ENCODE measurements at places on chromosomes 4 and X. TPM values are rescaled to one million over a fixed set of nuclear protein-coding genes. Genes with fewer than 3 reads are reported as not detected.
A peak's percentile ranks its signal among the peaks of the same experiment; 100 is the strongest.

GRCh38 chr4:4333265-4333706 lies 43.2 kb downstream of the ZBTB49 start:
- peak; percentile 88 for DNase-seq

DNA sequence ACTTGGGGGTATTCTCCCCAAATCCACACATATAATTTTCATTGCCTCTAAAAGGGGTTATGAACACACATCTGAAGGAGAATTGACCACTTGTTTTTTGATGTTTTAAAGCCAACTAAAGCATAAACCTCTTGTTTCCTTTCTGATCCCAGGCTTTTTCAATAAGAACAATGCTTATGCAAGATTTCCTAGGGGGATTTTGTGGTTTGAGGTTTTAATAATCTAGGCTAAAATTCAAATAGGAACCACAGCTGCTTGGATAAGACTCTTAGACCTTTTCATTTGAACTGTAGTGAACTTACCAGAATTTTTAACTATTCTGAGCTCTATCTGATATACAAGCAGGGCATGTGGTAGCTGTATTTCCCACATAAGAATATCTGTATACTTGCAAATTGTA lies 651.1 kb downstream of the ANKRD50 start:
- DNase-seq: peak; percentile 24

DNA sequence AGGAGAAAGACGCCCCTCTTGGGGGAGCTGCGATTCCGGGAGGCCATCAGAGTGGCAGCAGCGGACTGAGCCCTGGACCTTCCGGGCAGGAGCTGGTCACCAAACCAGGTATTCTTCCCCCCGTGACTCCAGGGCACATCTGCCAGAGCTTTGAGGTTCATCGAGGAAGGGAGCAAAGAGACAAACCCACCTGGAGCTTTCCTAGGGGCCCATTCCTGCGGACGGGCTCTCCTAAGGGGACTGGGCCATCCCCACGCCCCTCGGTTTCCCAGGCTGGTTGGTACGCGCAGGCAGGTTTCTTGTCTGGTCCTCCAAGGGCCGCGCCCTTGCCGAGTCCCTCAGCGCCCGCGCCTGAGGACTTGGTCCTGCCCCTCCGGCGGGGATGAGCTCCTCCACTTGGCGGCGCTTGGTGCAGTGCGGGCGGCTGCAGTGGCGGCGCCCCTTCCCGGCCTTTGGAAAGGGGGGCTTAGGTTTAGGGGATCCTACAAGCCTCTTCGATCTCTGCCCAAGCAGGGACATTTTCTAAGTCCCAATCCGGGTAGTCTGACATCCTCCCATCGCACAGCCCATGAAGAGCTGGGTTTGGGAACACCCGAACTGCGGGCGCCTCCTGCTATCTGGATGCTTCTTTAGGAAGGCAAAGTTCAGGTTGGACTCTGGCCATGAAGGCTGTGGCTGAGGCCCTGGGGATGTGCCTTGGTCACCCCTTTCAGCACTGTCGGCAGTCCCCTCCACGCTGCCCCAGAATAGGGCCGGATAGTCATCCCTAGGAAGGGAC lies 538 bp downstream of the STBD1 start:
- DNase-seq: peak; percentile 52

DNA sequence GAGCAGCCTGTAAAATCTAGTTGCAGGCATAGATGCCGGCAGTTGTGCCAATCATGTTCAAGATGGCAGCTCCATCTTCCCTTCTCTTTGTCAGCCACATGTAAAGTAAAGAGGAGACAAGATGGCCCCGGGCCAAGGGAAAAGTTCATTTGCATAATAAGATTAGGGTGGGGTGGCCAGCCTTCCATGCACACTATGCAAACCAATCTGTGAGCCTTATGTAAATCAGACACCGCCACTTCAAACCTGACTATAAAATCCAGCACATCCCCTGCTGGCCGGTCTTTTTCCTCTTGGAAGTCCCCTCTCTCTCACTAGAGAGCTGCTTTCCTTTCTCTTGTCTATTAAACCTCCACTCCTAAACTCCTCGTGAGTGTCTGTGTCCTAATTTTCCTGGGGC lies 78.9 kb upstream of the CBR4 start:
- no peak for DNase-seq

Gene SGMS2
- 20.8 TPM for total RNA-seq

DNA sequence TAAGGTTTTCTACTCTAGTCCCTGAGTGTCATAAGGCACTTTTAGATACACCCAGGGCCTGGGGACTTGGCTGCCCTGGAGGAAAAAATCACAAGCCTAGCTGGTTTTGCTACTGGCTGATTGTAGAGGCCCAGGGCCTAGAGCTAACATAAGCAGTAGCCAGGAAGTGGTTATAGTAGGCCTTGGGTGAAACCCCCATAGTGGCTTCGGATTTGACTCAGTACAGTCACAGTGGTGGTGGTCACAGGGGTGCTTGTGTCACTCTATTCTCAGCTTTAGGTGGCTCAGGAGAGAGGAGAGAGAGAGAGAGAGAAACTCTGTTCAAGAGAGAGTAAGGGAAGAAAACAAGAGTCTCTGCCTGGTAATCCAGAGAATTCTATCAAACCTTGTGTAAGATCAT lies 194.5 kb upstream of the EDA2R start:
- DNase-seq: no peak

Gene GAGE12H
- total RNA-seq: not detected

- no peak for DNase-seq
Observed at GRCh38 chr4:76874176-76874575, 23.8 kb downstream of the SOWAHB start.

Gene PCDH19
- not detected for total RNA-seq

DNA sequence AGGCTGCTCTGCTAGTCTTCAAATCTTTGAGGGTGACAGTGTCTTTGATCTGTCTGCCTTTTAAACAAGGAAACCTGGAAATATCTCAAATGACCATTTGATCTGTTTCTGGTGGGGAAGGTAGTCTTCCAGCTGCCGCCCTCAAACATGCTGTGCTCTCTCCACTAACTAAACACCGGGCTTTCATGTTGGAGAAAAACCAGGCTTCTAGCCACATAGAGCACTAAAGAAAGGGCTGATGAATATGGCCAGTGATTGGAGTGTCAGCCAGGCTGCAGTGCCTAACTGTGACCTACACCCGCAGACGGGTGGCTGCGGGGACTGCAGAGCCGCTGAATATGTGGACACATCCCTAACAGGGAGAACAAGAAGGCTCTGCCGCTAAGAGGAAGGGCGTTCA lies 85.9 kb downstream of the UNC5C start:
- no peak for DNase-seq

GRCh38 chr4:82031376-82031927 lies 342.3 kb downstream of the HNRNPD start:
- DNase-seq: no peak

DNA sequence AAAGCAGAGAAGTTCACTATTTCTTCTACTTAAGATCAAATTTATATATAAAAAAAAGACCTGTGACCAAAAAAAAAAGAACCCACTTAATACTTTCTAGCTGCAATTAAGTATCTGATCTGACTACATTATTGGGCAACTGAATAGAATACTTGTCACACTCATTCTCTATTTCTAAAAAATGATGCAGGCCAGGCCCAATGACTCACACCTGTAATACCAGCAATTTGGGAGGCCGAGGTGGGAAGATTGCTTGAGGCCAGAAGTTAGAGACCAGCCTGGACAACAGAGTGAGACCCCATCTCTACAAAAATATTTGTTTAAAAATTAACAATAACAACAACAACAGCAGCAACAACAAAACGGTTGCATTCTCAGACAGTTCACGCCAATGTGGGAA lies 108.8 kb upstream of the BMP2K start:
- DNase-seq: no peak

- no peak for DNase-seq
Observed at GRCh38 chrX:46961574-46962283, 49.5 kb downstream of the JADE3 start.

DNA sequence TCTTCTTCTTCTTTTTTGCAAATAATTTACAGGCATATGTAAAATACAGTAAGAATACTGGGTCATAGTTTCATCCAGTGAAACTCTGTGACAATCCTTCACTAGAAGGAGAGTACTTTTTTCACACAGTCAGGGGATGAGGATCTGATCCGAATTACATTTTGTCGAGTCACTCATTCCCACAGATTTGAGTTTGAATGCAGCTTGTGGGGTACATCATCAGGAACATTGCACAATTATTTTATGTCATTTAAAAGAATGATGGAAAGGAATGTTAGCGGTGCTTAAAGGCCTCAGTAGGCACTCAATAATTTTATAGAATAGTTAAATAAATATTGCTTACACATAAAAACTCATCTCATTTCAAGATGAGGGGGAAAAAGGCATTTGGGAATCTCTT lies 88.6 kb downstream of the CHRNA9 start:
- DNase-seq: no peak

GRCh38 chrX:81411517-81411916 lies 209.6 kb downstream of the SH3BGRL start:
- no peak for DNase-seq

- DNase-seq: peak; percentile 86
Observed at GRCh38 chrX:101682723-101683122, 23.1 kb upstream of the ARMCX2 start.

Gene ANXA10
- 0.67 TPM for total RNA-seq

DNA sequence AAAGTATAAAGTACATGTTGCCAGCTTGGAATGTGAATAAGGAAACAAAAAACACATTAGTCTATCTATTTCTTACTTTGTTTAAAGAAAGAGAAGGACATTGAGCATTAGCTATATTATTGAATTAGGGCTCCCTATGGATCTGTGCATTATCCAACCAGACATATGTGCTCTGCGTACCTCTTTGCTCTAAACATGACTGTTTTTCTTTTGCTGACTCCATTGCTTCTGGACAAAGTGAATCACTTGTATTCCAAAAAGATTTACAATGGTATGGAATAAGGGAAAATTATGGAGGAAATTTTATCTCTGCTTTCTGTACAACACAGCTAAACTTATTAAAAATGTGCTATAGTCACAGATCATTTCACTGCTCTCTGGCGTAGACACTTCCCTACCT lies 727.8 kb upstream of the LCORL start:
- no peak for DNase-seq

- no peak for DNase-seq
Observed at GRCh38 chr4:8308144-8308543, 38.6 kb downstream of the HTRA3 start.

Gene SMR3B
- total RNA-seq: not detected

Gene FGFR3
- total RNA-seq: 1.6 TPM

DNA sequence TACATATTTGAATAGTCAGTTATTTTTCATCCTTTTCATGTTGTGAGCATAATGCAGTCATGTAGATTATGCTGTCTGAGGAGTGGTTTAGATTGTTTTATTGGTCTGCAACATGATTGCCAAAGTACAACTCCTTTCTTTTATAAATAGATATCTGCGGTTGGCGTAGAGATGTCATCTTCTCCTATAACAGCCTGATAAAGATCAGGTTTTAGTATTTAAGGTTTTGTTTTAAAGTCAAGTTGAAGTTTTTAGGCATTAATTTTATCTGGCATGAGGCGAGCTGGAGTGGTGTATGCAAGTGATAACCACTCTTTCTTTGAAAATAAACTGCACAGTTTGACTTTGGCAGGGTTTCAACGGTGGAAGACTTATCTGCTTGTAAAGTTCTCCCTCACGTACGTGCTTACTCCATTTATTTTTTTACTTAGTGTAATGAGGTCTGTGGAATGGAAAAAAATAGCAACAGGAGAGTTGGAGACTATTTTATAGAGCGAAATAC lies 126.3 kb downstream of the FBXO8 start:
- no peak for DNase-seq

Gene MAGEE2
- not detected for total RNA-seq

- DNase-seq: no peak
Observed at GRCh38 chr4:122483481-122483880, 27.0 kb upstream of the IL2 start.

Gene SHROOM2
- 2.1 TPM for total RNA-seq

Gene ABRAXAS1
- 14.6 TPM for total RNA-seq

DNA sequence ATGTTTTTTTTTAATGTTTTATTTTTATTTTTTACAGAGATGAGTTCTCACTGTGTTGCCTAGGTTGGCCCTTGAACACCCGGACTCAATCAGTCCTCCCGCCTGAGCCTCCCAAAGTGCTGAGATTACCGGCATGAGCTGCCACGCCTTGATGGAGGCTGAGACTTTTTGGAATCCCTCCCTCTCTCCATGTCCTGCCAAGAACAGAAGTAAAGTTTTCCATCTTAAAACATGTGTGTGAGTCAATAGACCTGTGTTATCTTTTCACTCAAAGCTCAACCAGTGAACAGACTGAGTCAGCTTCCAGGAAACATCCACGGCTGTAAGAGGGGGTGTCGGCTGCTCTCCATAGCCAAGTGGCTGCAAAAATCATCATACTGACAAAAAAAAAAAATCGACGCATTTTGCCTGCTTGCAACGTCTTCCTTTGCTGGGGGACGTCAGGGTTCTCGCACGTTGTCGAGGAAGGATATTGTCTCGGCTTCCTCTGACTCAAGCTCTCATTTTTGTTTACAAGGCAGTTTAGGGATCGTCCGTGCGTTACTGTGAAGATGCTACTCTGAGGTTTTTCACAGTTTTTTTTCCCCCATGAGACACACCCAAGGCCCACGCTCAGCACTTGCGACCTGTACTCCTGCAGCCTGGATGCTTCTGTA lies 10.0 kb upstream of the ASMTL start:
- DNase-seq: peak; percentile 89

Gene JCHAIN
- not detected for total RNA-seq

DNA sequence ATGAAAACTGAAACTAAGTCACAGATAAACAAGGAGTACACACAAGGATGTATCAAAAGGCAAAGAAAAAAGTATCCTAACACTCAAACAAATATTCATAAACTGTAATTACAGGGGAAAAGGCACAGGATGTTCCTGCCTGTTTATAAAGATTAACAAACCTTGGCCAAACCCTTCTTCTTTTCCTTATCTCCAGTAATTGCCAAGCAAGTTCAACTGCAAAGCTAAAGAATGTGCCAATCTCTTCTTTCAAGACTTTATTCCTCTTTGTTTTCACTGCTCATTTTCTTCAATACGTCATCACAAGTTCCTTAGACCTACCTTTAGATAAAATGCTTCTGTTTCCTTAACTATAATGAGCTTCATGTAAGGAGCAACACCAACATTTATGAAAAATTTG lies 171.2 kb downstream of the AMELX start:
- DNase-seq: no peak

Gene XPNPEP2
- total RNA-seq: not detected

GRCh38 chr4:167713756-167714155 lies 378.6 kb upstream of the ANXA10 start:
- DNase-seq: peak; percentile 26

- no peak for DNase-seq
Observed at GRCh38 chr4:4583606-4584005, 41.8 kb upstream of the STX18 start.

Gene CSAG2
- 6.1 TPM for total RNA-seq

GRCh38 chr4:173174594-173175012 lies 6.0 kb downstream of the GALNT7 start:
- no peak for DNase-seq

GRCh38 chr4:8194306-8195242 lies 4.5 kb upstream of the SH3TC1 start:
- no peak for DNase-seq

DNA sequence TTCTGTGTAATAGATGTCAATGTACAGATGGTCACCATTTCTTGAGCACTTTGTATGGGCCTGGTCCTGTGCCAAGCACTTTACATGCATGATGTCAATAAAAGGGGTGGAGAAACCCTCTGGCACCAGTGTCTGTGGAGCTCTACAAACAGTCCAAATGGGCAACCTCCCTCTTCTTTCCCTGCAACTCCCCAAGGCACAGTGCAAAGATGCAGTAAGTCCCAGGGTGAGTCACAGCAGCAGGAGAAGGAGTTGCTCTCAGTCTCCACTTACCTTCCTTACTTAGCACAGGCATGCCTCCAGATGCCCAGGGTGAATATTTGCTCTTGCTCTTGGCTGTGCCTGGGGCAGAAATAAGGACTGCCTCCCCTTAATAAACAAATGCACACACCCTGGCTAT lies 4.3 kb downstream of the OCIAD2 start:
- DNase-seq: peak; percentile 52

Data from HT1080 (cell line).